ENCODE measurements at places on chromosomes 4 and X.

- no peak for ATAC-seq
Measured at GRCh38 chrX:134717698-134718097, 59.4 kb upstream of the PLAC1 start.

DNA sequence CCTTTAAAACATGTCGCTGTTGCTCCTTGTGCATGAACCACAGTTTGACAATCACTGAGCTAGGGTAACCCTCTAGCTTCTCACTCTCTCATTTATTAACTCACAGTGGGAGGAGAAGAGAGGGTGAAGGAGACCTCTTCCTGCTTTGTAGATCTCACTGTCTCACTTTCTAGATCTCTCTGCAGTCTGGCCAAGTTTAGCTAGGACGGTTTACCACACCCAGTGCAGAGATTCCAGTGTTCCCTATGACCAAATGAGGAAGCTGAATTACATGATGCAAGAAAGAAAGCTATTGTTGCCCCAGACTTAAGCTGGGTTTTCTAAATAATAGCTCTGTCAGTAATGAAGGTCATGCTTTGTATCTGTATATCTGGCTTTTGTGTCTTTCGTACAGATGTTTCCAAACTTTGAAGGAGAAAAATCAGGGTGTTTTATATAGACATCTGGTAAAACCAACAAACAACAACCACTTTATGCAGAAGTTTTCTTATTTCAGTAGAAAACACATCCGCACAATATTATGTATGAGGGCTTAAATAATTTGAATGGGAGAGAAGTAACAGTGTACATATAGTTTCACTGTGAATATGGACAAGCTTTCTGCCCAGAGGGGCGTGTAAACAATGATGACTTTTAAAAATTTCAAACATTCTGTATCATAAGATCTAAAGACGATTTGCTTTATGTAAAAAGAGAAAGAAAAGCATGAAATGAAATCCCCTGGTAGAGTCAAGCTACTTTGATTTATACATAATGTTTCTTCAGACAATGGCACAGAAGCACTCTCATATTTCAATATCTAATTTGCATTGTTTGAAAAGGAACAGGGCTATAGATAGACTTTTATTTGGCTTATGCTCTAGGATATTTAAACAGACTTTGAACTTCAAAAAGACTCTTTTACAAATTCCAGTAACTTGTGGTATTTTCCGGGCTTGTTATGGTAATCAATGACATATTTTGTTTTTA lies 582.3 kb downstream of the FSTL5 start:
- ATAC-seq = peak; percentile 41

DNA sequence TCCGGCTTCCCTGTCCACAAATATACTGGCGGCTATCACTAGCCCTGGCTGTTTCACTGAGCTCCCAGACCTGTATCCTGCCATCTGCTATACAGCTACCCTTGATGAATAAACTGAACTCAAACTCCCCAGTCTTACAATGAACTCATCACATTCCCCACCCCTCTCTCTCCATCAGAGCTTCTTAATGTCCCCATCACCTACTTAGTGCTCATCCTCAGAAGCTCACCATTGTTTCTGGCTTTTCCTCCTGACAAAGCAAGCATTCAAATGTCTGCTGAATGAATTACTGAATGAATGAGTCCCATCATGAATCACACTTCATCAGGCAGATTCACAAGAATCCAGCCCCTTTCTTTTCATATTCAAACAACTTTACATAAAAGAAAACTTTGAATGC lies 5.7 kb upstream of the DGAT2L6 start:
- ATAC-seq = no peak

DNA sequence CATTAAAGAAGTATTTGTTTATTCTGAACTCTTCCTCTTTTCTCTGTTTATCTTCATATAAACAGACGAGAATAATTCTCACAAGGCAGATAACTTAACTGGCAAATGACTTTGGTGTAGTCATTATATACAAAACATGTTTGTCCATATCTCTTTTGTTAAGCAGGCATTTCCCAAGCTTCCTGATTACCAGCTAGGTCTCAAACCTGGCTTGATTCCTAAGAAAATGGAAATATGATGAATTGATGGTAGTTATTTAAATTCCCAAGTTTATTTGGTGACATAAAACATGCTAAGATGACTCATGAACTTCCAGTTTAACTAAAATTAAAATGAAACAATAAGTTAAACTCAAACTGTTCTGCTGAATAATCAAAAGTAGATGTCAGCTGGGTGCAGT lies 96.8 kb downstream of the ARSJ start:
- ATAC-seq = no peak

Measured in stimulated activated memory B cell treated with anti-CD40 and anti-IgM and Interleukin-4, amounts not matched to agents 10 μg/mL and 1 μg/mL and 100 μg/mL, for 72 hours (primary cell).